AG04449 (cell line): ENCODE measurements at places on chromosomes 11 and 22.
A peak's percentile ranks its signal among the peaks of the same experiment; 100 is the strongest.

DNA sequence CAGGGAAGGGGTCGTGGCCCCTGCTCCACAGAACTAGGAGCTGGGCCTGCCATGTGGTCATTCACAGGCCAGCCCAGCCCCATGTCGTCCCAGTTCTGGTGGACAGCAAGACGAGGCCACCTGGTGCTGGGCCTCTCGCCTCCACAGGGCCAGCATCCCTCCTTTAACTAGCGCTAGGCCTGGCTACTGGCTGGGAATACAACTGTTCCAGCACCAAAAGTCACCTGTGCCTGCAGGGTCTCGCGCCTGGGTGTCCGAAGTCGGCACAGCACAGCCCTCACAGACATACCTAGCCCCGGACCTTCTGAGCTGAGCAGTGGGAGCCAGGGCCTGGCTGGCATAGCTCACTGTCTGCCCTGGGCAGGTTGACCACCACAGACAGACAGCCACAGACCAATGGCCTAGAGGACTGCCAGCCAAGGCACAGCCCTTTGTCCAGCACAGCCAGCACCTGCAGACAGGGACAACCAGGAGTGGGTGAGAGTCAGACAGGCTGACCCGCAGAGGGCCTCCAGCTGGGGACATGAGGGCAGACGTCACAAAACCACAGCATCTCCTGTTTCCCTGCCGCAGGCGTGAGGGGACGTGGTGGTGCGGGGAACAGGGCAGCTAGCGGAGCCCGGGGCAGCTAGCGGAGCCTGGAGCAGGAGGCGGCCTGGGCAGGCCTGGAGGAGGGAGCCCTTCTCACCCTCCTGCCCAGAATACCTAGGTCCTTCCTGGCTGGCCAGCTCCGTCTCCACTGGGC is 27.2 kb upstream of the TH start:
- DNase-seq: no peak

DNA sequence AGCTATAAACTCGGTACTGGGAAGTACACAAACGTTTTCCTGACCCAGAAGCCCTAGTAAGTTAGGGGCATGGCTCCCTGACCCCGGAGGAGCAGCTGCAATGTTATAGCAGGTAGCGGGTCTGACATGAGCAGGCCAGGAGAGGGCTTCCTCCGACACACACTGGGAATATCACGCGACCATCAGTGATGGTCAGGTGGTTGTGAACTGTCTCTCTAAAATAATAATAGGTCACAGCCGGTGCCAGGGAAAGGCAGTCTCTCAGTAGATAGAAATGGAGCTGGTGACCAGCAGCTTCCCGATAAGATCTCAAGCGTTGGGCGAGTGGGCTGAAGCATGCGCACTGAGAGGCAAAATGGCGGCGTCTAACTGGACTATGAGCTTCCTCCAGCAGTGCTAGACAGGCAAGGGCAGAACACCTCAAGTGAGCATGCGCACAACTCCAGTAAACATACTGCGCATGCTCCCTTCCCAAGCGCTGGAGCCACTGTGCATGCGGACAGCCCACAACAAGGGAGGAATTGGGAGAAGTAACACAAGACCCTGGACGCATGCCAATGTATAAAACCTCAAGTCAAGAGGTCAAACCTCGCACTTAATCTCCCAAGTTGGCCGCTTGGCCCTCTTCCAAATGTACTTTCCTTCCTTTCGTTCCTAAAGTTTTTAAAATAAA is 22.3 kb upstream of the TESMIN start:
- DNase-seq: no peak

- DNase-seq: no peak
Observed at GRCh38 chr22:49509016-49509415, 318.7 kb downstream of the BRD1 start.

DNA sequence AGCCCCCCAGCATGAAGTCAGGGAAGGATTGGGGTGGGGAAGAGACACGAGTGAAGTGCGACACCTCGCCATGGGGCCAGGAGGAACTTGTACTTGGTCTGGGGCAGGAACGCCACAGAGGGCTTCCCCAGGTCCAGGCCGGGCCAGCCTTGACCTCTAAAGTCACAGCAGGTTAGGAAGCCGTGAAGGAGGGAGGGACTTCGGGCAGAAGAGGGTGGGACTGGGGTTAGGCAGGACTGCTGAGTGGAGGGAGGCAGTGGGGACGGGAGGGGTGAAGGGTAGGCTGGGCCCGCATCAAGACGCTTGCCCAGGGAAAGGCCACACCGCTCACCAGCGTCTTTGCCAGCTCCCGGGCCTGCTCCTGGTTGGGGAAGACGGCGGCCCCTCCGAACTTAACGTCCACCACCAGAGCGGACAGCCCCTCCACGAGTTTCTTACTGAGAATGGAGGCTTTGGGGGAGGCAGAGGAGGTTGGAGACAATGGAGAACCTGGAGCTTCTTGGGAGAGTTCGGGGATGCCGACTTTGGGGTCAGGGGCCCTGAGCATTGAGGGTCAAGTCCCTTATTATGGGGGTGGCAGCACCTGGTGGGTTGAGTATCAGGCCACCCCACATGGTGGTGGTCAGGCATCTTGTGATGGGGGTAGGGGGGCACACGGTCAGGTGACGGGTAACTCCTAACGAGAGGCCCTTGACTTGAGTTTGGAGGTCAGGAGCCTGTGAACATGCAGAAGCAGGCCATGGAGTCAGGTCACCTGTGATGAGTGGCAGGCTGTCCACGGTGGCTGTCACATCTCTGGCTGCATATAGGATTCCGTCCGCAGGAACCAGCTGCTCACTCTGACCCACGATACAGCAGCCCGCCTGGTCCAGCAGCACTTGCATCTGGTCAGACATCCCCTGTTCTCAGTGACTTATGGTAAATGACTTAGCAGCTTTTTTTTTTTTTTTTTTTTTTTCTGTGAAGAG is 1.7 kb upstream of the SCO2 start:
- no peak for DNase-seq

DNA sequence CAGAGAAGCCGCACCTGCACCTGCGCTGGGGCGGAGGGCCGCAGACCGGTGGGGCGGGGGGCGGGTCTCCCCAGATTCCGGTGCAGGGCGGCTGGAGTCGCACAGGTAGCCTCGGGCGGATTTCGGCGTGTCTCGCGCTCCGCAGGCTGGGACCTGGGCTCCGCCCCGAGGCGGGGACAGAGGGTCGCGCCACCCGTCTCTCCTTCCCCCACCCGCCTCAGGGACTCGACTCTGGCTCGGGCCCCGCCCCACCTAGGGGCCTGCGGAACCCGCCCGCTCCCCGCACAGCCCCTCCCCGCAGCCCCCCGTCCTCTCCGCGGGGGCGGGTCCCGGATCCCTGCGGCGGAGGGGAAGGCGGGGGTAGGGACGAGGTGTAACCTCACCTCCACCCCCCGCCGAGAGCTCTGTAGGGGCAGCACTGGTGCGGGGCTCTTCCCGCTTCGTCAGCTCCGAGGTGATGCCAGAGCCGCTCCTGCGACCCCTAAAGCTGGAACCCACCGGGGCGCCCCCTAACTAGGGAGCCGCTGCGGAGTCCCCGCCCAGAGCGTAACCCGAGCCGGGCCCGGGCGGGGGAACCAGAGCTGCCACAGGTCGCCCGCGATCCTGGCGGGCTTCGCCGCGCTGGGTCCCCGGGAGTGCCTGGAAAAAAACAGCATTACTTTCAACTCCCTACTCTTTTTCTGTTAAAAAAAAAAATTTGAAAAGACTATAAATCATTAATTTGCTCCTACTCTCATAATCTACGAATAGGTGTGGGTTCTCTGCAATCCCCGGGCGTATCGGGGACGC is at the start of gene SLC29A2:
TSS of gene SLC29A2 (minus strand) at position 134 of the 789 bp plus-strand sequence. CDS start 169 bp downstream, outside the sequence.
- no peak for DNase-seq

- DNase-seq: no peak
Observed at GRCh38 chr11:111335549-111335948, 37.2 kb downstream of the POU2AF3 start.

- DNase-seq: no peak
Observed at GRCh38 chr22:47201186-47201995, 438.9 kb downstream of the TBC1D22A start.

DNA sequence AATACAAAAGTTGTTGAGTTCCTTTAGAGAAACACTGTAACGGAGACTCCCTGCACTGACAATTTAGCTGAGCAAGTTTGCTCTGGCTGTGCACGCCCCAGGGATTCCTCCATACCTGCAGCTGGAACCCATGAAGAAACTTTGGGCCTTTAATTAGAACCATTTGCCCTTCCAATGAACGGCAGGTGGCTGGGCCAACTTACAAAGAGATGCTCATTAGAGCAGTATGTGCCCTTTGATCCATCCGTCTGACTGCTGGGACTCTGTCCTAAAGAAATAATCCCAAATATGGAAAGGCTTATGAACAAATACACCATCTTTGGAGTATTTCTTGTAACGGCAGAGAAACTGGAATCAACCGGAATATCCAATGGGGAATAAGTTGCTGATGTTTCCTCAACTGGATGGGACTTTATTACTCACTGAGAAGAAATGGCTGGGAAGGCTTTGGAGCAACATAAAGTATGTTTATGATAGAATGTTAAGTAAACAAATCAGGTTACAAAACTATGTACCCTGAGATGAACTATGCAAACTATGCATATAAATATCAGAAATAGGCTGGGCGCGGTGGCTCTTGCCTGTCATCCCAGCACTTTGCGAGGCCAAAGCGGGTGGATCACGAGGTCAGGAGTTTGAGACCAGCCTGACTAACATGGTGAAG is 24.4 kb upstream of the FBLN1 start:
- DNase-seq: peak; percentile 93

GRCh38 chr11:100752371-100753171 is 65.5 kb downstream of the ARHGAP42 start:
- DNase-seq: no peak

DNA sequence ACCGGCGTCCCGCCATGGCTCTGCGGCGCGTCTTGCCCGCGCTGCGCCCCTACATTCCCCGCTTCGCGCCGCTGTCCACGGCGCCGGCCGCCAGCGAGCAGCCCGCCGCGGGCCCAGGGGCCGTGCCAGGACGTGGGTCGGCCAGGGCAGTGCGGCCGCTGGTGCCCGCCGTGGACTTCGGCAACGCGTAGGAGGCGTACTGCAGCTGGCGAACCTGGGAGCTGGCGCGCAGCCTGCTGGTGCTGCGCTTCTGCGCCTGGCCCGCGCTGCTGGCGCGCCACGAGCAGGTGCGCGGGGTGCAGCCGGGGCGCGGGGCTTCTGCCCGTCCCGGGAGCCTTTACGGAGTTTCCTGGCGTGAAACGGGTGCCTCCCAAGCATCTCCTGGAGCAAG is 20.1 kb downstream of the DGCR6L start:
- DNase-seq: no peak

- no peak for DNase-seq
Observed at GRCh38 chr22:44109416-44109815, 71.3 kb upstream of the PARVG start.

DNA sequence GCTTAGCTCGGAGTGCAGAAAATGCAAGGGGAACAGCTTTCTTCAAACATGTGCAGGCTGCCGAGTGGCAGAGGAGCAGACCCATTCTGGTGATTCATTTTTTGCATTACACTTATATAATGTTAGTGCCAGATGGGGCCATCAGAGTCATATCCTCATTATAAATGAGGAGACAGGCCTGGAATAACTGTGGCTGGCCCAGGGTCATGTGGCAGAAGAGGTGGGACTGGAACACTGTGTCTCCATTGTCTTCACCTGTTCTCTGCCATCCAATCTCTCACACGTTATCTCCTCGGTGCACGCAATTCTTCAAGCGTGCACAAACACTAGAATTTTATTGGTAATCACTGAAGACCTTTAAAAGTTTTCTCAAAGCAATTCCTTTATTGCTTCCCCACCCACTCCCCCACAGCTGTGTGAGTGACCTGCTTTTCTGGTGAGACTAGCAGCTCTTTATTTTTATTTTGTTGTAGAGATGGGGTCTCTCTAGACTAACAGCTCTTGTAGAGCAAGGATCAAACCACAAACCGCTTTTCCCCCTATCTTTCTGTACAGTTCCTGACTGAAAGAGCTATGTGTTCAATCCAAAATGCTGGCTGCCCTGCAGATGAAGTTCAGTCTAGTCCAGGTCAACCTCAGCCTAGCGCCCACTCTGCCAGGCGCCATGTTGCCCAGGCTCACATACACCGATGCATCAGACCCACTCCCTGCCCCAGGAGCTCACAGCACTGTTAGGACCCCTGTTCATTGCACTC is 75.3 kb downstream of the ST3GAL4 start:
- no peak for DNase-seq

DNA sequence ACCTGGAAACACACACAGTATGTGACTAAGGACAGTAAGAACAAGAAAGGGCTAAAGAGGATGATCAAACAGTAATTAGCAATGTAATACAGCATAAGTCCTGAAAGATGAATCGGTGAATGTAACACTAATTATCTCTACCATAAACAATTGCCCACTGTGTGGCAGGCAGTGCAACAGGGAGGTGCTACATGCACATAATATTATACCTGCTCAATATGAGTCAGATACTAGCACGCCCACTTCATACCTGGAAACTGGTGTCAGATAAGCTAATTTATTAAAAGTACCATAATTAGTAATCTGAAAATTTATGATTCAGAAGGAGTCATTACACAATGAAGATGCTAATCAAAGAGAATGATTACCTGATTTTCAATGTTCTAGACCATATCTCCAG is 14.9 kb downstream of the CASP12 start:
- no peak for DNase-seq

DNA sequence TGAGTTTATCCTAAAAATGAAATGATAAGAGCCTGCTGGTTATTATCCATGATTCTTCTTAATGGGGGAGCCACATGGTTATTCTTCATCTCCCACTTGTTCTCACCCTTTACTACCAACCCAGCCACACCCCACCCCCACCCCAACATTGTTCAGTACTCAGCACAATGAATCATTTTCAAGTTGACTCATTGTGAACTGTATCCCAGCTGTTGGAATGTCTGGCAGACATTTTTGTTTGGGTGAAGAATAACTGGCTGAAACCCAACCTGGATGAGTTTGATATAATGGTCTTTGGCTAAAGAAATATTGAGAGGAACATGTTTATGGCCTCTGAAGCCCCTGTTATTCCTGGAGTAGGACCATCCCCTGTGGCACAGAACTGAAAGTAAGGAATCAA is 136.2 kb downstream of the ELP4 start:
- peak; percentile 41 for DNase-seq

- DNase-seq: no peak
Observed at GRCh38 chr11:88300888-88301487, 36.5 kb downstream of the CTSC start.

DNA sequence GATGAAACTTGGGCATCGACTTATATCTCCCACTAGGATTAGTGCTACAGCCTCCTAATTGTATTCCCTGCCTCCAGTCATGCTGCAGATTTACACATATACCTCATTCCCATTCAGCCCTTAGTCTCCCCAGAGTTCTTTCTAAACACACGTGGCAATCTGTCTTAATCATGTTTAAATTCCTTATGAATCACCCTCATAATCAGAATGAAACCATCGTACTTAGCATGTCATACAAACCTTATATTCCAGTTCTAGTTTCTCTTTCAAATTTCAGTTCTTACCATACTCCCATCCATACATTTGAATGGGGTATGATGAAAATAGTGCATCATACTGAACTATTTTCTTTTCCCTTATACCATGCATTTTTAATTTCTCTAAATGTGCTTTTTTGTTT is 6.0 kb upstream of the OR10A2 start:
- no peak for DNase-seq
